ENCODE measurements at places on chromosomes 16 and 17.

- no peak for DNase-seq
Measured at GRCh38 chr17:81807839-81808238, 3.9 kb downstream of the GCGR start.

DNA sequence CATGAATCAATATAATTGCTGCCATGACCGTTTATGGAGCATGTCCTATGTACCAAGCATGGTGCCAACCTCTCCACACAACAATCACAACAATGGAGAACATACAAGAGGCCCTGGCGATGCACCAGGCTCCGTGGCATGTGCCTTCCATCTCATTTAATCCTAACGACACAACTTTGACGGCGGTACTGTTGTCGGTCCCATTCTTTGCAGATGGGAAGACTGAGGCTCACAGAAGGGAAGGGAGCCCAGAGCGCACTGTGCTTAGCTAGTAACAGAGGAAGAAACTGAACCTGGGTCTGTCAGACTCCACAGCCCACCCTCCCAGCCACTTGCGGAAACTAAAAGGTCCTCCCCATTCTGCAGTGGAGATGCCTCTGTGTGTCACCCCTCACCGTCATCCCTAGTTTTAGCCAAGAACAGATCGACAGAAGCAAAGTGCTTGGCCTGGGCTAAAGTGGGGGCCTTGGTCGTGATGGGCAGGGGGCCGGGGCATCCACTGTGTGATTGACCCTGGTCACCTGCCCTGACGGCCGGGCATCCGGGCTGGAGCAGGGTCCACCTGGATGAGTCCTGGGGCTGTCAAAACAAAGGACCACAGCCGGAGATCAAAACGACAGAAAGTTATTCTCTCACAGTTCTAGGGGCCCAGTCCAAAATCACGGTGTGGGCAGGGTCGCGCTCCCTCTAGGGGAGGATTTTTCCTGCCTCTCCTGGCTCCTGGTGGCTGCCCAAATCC is 183.9 kb downstream of the C16orf95 start:
- no peak for DNase-seq

GRCh38 chr16:27414788-27415431 is 12.9 kb downstream of the IL21R start:
- no peak for DNase-seq

GRCh38 chr17:77140878-77141767 is at the start of gene SEC14L1:
TSS of gene SEC14L1 (plus strand) at chr17:77140969. CDS start at chr17:77143597, 2,628 bp downstream.
- DNase-seq: peak; percentile 35

DNA sequence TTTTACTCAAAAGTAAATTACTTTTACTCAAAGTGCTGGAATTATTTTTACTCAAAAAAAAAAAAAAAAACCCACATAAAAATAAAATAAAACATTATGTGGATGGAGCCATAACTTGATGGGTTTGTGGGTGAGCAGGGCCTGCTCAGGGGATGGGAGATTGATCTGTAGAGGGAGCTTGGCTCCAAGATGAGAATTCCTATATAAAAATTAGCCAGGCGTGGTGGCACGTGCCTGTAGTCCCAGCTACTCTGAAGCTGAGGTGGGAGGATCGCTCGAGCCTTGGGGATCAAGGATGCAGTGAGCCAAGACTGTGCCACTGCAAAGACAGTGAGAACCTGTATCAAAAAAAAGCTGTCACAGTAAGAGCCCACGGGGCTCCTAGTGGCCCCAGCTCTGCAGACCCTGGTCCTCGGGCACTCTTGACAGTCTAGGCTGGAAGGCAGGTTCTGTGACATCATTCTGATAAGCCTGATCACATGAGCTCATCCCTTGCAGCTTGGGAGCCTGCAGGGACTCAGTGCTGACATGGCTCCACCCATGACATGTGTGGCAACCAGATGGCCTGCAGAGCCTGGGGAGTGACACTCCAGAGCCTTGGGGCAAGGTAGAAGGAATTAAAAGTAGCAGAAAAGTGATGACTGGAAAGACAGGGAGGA is 42.5 kb downstream of the ST3GAL2 start:
- peak; percentile 23 for DNase-seq

- DNase-seq: no peak
Measured at GRCh38 chr17:67573987-67574657, 143.6 kb upstream of the NOL11 start.

DNA sequence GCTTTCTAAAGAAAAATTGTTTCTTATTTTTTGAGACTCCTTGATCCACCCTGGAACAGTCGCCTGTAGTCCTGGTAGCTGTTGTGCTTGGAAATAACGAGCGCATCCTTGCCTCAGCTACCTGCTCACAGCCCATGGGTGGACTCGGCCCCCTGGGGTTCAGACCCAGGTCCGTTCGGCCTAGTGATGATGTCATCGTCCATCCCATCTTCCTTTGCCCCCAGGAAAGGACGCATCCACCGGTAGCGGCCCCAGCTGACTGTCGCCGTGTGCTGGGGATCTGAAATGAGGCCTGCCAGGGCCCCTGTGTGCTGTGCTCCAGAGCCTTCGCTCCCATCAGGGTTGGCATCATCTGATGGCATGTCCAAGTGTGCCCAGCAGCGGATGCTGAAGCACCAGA is 12.0 kb upstream of the CACNG1 start:
- no peak for DNase-seq
